ENCODE measurements at places on chromosomes 11 and 22.

- peak; percentile 8 for DNase-seq
These were observed 54.2 kb downstream of the DENND5A start for GRCh38 chr11:9210922-9211320.

GRCh38 chr11:12008790-12009616 lies 577 bp upstream of the DKK3 start:
- peak; percentile 90 for DNase-seq

GRCh38 chr11:94576306-94576705 lies 9.1 kb downstream of the PIWIL4 start:
- DNase-seq = no peak

DNA sequence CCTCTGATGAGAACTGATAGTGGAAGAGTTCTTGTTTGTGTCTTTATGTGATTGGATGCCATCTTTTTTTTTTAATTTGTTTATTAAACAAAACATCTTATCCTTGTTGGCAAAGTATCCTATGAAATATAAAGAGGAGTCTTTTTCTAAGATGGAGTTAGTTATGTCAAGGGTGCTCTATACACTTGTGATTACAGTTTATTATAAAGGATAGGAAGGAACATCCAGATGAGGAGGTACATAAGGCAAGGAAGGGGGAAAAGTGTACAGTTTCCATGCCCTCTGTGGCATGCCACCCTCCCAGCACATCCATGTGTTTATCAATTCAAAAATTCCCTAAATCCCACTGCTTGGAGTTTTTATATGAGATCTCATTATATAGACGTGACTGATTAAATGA lies 7.4 kb upstream of the RBMXL2 start:
- no peak for DNase-seq

- no peak for DNase-seq
These were observed 96.5 kb downstream of the ME3 start for GRCh38 chr11:86575927-86576326.

- no peak for DNase-seq
These were observed 89.0 kb downstream of the OPCML start for GRCh38 chr11:133443206-133443747.

GRCh38 chr11:121426476-121427399 lies 25.4 kb upstream of the SORL1 start:
- DNase-seq = no peak

DNA sequence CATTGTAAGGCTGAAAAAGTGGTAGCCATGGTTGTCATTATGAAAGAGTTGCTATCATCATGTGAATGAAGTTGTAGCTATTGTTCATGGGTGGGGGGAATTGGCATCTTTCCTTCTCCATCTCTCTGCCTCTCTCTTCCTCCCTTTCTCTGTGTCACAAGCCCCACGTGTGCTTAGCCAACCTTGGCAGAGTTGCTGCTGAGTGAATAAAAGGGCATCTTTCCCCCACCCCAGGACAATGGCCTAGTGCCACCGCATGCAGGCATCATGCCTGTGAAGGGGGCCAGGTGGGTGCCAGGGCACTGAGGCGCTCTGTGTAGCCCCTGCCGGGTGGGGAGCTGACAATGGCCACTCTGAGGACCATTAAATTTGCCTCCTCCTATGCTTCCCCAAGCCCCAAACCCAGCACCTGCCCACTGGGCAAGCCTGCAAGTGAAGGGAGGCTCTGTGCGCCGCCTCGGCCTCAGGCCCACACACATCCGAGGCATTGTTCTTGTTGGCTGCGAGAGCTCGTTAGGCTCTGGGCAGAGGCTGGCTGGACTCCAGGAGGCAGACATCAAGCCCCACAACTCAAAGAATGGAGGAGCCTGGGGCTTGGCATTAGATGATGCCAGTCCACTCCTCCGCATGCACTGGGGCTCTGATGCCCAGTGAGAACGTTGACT lies 103.9 kb downstream of the SEZ6L start:
- DNase-seq = no peak

All from AG08395 (cell line).